ENCODE measurements at places on chromosomes 5 and 9.

GRCh38 chr9:73089304-73089985 is 62.2 kb upstream of the ANXA1 start:
- no peak for DNase-seq

GRCh38 chr5:2876183-2876582 is 124.7 kb upstream of the IRX2 start:
- no peak for DNase-seq

DNA sequence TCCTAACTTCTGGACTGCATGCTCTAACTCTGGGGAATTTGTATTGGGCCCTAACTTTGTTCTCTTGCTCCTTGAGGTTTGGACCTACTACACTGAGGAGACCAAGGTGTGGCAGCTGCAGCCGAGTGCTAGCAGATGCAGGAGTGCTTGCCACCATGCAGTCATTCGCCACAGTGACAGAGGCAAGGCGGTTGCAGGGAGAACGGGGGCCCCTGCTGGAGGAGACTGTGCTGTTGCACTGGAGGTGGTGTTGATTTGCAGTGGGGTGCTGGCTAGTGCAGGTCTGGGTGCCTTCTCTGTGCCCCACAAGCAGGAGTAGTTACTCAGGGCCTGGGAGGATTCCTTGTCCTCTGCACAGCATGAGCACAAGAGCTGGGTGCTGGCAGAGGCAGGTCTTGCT is 22.4 kb upstream of the DIRAS2 start:
- no peak for DNase-seq

DNA sequence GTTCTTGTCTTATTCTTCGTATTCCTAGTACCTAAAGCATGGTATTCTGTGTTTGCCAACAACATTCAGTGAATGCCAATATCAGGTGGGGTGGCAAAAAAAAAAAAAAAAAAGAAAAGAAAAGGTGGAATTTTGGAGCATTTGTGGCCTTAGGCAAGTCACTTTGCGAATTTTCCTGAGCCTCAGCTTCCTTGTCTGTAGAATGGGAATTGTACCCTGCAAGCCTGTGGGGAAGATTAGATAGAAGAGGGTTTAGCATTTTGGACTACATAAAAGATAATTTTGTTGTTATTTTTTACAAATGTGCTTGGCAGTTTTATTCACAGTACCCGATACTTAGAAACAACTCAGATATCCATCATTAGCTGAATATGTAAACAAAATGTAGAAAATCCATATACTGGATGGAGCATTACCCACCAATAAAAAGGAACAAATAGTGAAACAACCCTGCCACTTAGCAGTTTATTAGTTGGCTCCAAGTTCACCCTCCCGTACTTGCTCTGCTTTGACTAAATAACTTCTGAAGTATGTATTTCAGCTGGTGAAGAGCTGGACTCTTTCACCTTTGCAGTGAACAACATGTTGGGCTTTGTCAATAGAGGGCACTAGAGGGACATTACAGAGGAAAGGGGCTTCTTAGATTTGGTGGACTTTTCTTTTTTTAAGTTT is 13.6 kb downstream of the UBE2D2 start:
- DNase-seq = peak; percentile 24

GRCh38 chr5:1795931-1796330 is 3.7 kb downstream of the MRPL36 start:
- no peak for DNase-seq

DNA sequence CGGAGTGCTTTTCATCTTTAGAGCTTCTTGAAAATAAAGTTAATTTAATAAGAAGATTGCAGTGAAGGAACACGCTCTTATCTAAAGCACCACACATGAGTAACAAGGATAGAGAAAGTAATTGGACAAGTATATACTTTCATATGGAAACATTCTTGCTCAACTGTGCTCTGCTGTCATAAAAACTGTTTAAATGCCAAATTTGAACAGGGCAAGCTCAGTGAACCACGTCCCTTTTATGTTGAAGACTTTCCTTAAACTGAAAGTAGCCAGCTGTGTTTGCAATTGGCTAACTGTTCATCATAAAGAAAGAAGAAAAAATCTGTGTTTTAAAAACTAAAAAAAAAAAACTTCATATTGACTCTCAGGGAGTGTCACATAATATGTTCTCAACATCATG is 1610.7 kb upstream of the C9orf72 start:
- DNase-seq = no peak

DNA sequence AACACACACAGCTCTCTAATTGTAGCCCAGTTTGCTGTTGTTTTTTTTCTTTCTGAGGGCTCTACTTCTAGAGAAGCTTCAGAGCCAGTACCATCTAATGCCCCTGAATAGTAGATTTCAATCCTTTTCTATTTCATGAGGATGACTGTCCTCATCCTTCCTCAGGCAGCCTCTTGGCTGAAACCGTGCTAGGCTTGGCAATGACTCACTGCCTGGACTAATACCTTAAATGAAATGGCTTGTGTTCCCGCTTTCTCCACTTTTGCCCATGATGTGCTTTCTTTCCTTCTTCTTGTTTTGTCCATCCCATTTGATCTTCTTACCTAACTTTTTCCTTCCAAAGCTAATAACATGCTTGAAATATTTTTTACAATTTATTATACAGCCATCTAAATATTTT is 80.1 kb downstream of the ITGA1 start:
- no peak for DNase-seq

DNA sequence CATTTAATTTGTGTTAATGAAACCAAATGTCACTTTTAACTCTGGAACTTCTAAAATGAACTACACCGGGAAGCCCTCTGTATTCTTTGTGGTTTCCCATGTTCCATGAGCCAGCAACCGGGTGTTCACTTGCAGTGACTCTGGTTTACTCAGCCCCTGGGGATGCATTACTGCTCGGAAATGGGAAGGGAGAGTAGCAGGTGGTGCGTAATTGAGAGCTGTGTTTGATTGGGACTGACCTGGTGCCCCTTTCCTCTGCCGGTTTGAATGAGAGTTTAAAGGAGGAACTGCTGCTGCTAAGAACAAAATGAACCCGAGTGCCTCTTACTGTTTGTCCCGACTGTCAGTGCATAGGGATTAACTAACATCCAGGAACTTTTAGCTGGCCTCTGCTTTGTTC is 100.1 kb upstream of the DHFR start:
- DNase-seq = no peak

DNA sequence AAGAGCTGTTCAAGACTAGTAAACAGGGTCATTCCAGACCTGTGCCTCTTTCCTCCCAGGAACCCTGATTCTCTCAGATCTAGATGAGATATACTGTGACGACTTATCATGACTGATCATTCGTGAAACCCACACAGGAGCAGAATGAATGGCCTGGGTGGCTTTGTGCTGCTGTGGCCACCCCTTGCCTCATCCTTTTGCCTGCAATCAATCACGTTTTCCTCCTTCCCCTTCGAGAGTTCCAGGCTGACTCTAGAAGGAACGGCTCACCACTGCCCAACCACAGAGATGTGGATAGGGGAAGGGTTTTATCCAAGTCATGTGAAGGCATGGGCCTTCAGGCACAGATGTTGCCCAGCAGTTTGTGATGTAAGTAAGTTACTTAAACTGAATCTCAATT is 5.8 kb downstream of the ANXA6 start:
- DNase-seq = no peak

DNA sequence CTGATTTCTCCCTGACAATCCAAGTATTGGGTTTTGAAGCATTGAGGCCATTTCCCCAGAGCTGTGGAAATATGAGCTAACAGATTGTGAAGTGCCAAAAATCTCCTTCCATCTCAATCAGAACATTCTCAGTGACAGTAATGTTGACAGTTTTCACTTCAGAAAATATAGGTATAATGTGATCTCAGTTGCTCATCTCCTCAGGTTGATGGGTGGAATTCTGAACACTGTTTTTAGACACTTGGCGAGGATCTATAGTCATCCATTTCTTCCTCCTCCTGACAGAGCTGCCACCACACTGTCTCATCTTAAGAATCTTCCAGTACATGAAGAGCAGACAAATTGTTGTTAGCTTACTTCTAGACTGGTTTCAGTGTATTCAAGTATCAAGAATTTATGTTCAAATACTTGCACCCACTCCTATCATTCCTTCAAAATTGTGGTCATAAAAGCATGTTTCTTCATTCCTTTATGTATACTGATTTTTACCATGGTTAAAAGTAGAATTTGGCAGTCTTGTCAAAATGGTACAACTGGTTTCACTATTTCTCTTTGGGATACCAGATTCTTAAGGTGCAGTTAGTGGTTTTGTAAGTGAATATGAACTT is 199.7 kb upstream of the TLE4 start:
- no peak for DNase-seq
